Naive thymus-derived CD4-positive, alpha-beta T cell (primary cell): ENCODE measurements at places on chromosomes 3 and 15.

- DNase-seq = no peak
Observed at GRCh38 chr3:71028802-71029201, 554.7 kb downstream of the FOXP1 start.

DNA sequence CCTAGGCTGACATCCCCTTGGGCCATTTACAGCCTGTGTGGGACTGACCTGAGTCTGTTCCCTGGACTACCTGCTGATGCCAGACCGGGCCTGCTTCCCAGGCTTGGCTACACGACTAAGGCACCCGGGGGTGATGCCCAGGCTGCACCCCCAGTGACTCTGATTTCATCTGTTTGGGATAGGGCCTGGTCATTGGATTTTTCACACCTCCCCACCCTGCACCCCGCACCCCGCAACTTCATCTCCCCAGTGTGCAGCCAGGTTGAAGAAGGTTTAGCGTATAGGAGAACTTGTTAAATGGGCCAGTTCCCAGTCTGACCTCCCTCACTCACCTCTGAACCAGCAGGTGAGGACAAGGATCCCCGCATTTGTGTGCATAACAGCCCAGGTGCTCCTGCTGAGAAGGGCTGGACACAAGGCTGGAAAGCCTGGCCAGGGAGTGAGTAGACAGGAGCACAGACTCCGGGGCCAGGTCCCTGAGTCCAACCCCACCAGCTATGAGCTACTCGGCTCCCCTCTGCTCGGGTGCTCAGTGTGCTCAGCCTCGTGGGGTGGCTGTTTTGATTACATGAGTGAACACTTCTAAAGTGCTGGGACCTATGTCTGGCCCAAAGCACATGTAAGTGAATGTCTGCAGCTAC, 18.5 kb downstream of the SLC6A20 start:
- DNase-seq = no peak

GRCh38 chr15:57525581-57525980, 66.1 kb upstream of the MYZAP start:
- no peak for DNase-seq

GRCh38 chr3:190094160-190094718, 26.5 kb downstream of the P3H2 start:
- DNase-seq = no peak

DNA sequence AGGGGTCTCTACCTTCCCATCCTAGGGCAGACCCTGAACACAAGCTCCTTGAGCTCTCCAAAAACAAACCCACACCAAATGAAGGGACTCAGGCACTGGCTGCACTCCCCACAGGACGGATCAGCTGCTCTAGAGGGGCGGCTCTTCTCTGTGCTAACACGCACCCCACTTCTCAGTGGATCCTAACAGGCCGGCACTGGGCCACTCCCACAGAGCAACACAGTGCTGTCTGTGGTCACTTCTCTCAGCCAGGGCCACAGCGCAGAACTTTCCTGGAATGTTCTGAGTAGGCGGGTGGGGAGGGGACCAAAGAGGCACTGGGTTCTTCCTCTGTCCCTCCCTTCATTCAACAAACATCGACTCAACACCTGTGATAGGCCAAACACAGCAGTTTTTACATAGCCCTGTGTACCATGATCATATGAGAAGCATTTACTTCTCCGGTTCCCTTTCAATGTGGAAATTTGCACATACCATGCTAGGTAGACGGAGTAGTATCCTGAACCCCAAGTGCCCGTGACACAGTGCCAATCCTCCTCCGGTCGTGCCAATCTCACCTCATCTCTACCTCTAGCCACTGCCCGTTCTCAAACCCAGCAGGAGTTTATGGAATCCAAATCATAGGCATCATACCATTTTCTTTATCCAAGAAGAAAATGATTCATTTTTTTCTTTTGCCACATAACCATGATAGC, 98.1 kb downstream of the LRIG1 start:
- no peak for DNase-seq

GRCh38 chr3:100213891-100214573, 46.8 kb upstream of the TBC1D23 start:
- no peak for DNase-seq

- no peak for DNase-seq
Observed at GRCh38 chr3:155502630-155503029, 209.1 kb upstream of the STRIT1 start.

DNA sequence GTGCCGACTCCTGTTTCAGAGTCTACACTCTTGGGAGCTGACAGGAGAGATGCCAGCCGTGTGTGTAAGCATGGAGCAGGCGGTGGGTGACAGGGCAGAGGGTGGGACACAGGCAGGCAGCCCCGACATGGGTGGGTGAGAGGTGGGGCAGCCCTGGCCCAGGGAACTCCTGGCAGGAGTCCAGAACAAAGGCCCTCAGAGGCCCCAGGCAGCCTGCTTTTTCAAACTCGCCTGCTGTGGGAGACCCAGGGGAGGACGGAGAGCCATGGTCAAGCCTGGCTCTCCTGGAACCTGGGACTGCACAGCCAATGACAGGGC, 29.3 kb upstream of the SLC41A3 start:
- no peak for DNase-seq

DNA sequence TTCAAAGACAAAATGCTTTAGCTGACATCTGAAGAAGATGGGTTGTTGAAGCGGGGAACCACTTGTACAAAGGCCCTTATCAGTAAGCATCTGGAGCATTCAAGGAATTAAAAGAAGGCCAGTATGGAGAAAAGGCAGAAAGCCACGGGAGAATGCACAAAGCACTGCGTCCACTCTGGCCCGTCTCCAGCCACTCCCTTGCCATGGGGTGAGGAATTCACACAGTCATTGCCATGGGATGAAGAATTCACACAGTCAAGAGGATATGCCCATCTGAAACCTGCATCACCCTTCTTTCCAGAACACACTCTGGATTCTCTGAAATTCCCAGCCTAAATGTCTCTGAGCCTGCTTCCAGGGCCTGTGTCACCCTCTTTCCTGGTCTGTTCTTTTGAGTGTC, 26.7 kb upstream of the STAG1 start:
- no peak for DNase-seq

DNA sequence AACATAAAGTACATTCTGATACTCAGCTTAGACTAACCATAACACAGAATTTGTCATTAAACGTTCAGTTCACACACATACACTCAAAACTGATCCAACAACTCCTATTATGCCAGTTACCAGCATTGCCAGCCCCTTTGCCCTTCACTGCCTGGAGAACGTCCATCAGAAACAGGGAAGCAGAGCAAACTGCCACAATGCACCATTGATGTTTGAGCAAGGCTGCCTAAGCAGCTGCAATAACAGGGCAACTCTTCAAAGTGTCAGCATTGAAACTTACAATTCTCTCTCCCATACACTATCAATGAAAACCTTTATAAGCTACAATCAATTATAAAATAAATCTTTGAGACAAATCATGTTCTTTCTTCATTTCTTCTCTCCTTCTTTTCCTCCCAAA, 85.1 kb downstream of the ZBTB20 start:
- DNase-seq = no peak

GRCh38 chr15:74906067-74906449, 593 bp downstream of the FAM219B start:
- DNase-seq = no peak

GRCh38 chr3:77392181-77392580, 352.3 kb downstream of the ROBO2 start:
- DNase-seq = no peak

GRCh38 chr3:155001289-155002010, 78.7 kb upstream of the MME start:
- DNase-seq = no peak

DNA sequence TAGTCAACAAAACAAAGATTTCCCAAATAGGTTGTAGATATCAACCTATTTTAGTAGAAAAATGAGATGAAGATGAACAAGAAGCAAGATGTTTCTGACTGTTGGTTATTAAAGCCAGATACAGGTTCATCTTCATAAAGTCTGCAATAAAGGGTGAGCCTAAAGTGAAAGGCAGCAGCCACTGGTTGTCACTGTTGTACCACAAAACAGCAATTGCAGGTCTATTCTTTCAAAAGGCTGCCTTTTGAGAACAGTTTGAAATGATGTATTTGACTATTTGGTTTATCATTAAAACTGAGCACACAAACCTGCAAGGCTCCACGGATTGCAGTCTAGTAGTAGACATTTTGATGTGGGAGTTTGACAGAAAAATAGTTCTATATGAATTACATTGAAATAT, 543.4 kb downstream of the GBE1 start:
- no peak for DNase-seq

- DNase-seq = no peak
Observed at GRCh38 chr3:127406309-127407025, 118.6 kb upstream of the PRR20G start.

GRCh38 chr15:57994221-57995049, 71.1 kb downstream of the ALDH1A2 start:
- DNase-seq = no peak

DNA sequence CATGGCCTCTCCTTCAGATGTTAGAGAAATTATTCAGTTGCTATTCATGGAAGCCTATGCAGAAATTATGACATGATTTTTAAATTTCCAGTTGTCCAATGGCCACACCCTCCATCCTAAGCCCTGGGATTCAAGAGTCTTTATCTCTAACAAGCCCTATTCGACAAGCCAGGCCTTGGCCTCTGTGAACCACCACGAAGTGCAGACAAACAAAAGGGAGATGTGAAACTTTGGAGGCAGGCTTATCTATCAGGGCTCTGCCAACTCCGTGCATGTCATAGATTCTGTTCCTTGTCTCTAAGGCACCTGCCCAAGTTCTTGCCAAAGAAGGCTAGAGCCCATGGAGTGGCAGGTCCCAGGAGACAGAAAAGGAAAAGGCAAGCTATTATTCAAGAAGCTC, 212.4 kb upstream of the ADAMTS9 start:
- no peak for DNase-seq

- no peak for DNase-seq
Observed at GRCh38 chr3:50609763-50610085, 1.9 kb downstream of the CISH start.

DNA sequence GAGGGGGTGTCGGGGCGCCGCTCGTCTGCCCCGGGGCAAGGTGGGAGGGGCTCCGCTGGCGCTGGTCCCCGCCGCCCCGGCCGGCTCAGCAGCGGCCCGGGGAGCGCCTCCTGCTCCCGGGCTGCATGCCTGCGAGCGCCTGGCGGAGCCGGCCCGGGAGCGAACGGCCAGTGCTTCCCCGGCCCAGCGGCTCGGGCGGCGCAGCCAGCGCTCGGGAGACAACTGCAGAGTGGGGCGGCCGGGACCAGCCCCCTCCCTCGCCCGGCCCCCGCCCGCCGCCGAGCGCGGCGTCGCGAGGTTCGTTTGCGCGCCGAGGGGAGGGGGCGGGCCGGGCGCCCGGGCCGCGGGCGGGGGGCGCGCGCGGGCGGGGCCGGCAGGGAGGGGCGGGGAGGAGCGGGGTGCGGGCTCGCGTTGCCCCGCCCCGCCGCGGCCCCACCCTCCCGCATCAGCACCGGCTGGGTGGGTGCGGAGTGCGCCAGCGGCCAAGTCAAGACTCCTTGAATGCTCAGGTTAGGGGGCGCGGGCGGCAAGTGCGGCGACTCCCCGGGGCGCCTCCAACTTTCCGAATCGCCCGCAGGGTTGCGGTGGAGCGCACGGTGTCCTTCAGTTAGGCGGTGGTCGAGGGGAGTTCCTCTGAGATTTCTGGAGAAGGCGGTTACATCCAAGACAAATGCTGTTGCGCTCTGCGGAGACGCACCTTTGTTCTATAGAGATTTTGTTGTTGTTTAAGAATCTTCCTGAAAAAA, at the start of gene RGMA:
TSS of gene RGMA (minus strand) at position 231 of the 746 bp plus-strand sequence. CDS start 279 bp downstream, outside the sequence.
- DNase-seq = no peak

GRCh38 chr15:100694381-100695021, 92.1 kb downstream of the ASB7 start:
- DNase-seq = no peak

DNA sequence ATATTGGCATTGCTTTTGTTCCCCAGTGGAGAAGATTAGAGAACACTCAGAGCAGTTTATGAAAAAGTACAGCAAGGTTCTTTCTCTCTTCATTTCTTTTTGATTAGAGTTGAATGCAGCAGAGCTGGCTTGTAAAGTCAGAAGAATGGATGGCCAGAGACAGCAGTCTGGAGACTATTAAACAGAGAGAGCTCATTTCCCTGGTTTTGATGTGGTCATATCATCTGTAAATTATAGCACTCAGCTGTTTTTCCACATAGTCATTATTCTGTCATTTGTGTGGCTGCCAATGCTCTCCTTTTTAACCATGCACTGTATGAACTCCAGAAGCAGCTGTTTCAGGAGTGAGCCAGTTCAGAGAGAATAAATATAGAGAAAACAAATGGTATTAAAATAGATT, 177.4 kb upstream of the CRBN start:
- no peak for DNase-seq

GRCh38 chr3:78858174-78858573, 909.6 kb downstream of the ROBO1 start:
- DNase-seq = no peak

DNA sequence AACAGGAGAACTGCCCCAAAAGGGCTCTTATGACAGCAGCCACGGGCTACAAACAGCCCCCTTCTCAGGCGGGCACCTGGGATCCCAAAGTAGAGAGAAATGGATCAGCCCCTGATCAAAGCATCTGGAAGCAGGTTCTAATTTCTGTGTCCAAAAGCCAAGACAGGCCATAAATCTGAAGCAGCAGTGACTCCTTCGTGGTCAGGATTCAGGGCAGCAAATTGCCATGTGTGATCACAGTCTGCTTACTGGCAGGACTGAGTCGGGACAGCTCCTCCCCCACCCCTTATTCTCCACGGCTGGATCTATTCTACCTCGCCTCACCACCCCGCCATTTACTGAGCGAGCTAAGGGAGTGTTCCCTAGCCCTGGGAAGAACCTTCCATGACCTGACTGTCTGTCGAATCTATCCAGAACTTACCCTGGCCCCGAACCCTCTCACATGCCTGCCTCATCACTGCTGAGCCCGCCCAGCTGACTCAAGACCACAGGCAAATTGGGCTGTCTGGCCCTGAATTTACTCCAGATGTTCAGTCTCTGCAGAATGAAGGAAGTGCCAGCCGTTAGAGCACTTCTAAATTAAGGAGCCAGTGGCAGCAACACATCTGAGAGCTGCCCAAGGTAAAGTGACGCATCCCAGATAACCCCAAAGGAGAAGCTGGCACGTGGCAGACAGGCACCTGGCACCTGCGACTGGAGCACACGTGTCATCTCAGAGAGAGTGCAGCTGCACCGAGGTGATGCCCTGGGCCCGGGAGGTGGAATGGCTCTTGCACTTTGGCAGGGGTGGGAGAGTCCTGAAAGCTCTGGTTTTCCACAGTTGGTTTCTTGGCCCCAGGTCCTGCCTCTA, 1.3 kb downstream of the LRRC15 start:
- no peak for DNase-seq

- DNase-seq = peak; percentile 24
Observed at GRCh38 chr3:156816091-156816793, 9.9 kb upstream of the LEKR1 start.

DNA sequence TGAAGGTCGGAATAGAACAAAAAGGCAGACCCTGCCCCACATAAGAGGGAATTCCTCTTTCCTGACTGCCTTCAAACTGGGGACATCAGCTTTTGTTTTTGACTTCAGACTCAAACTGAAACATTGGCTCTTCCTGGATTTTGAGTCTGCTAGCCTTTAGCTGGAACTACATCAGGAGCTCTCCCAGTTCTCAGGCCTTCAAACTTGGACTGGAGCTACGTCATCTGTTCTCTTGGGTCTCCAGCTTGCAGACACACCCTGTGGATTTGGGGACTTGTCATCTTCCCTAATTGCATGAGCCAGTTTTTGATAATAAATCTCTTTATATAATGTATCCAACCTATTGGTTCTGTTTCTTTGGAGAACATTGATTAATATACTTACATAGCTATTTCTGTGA, 798.1 kb downstream of the TBL1XR1 start:
- no peak for DNase-seq
